ENCODE measurements at places on chromosomes 1 and 21. TPM values are rescaled to one million over a fixed set of nuclear protein-coding genes. Genes with fewer than 3 reads are reported as not detected.
A peak's percentile ranks its signal among the peaks of the same experiment; 100 is the strongest.

DNA sequence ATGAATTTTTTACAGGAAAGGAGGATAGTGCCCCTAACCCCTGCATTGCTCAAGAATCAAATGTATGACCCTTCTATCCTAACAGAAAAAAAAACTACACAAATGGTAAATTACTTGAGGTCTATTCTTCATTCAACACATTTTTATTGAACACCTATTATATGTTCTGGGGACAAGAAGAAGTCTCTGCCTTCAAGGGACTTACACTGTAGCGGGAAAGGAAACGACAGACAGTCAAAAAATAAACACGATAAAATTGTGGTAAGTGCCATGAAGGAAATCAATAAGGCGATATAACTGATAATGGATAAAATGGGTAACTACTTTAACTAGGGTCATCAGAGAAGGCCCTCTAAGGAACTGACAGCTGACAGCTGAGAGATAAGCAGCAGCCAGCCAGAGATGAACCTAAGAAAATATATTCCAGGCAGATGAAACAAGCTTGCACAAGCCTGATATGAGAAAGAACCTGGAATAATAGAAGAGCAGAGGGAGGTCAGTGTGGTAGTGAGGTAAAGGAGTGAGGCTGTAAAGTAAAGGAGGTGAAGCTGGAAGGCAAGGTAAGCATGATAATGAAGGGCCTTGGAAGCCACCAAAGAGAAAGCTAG is 66.4 kb downstream of the PHTF1 start:
- no peak for DNase-seq

DNA sequence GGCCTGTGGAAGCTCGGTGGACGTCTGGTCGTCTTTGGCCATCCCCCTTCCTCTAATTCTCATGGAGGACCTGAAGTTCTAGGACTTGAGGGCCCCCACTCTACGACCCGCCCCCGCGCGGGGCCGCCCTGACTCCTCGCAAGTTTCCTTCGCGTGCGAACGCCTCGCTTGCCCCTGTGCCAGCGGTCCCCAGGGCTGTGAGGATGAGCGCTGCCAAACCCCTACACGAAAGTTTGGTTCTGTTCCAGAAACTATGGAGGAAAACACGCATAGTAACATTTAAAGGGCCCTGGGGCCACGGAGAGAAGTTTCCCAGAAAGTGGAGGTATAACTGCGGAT is 304 bp upstream of the GNG12 start:
- DNase-seq, result no peak

DNA sequence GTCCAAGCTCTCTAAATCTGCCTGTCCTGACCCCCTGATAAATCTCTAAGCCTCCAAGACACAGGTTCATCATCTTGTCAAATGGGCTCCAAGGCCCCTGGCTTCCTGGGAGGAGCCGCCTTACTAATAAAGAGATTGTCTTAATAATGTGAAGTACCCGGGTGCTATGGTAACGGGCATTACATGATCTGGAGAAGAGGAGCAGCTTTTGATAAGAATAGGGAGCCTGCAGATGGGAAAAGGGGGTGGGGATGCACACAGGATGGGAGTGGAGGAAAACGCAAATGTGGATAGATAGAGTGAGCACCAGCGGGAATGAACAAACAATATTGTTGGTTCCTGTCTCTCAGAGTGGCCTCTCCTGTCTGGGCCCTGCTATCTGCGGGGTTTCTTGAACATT is 11.9 kb upstream of the RXRG start:
- no peak for DNase-seq

GRCh38 chr1:36912365-36912865 is 121.9 kb downstream of the GRIK3 start:
- DNase-seq, result no peak

SNAPIN gene
- total RNA-seq, result 8.7 TPM

VAV3 gene
- 21.4 TPM for total RNA-seq

DNA sequence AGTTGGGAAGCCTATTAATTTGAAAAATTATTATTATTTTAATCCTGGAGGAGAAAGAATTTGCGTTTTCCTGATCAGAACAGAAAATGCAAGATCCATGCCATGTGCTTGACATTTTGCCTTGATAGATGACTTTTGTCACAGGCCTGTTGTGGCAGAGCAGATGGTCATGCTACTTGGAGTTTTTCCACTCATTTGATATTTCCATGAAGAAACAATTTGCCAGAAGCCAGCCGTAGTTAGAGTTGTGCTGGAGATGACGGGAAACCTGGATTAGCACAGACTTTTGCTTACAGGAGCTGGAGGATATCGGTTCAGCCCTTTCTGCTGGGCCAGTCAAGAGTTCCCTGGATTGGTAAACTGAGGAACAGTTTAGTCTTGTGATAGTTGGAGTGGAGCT is 3.2 kb downstream of the RCAN3 start:
- DNase-seq, result no peak

GRCh38 chr1:1591452-1591851 is 8.5 kb downstream of the FNDC10 start:
- no peak for DNase-seq

- DNase-seq, result no peak
These were observed 52.7 kb downstream of the NPHP4 start for GRCh38 chr1:5939271-5940170.

DNA sequence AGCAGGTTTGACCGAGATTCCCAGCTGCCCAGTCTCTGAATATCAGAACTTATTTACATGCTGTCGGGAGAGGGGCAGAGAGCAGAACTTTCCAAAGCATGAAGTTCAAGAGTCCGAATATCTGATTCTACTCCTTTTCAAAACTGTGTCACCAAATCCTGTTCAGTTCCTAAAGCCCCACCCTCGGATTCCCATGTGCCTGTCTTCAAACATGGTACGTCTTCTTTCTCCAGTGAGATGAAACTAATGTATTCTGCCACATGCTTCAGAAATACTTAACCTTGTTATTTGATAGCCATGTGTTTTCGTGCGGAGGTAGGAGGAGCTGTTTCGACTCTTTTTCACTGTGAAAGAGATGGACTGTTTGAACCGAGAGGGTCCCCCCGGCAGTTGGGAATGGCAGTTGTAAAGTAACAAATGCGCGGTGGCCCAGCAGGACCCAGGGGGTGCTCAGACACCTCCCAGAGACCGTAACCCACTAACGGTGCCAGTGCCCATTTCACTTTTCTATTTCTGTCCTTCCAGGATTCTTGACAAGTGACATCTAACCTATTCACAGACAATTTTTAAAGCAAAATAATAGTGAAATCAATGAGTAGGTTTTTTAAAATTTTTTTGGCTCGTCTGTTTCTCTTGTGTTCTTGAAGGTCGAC is 67.2 kb downstream of the ZBTB18 start:
- no peak for DNase-seq

DNA sequence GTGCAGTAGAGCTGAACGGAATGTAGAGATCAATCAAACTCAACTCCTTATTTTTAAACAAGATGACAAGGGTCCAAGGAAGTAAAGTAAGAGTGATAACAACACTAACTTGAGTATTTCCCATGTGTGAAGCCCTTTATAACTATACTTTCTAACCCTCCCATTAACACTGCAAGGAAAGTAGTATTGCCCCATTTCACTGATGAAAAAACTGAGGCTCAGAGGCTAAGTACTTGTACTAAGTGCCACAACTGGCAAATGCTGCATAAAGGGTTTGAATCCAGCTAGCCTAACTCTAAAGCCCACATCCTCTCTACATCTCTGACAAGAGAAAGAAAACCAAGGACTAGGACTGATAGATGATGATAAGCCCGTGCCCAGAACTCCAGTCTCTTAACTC is 8.2 kb upstream of the GJA5 start:
- no peak for DNase-seq

SPATA1 gene
- total RNA-seq, result 1.2 TPM

DNA sequence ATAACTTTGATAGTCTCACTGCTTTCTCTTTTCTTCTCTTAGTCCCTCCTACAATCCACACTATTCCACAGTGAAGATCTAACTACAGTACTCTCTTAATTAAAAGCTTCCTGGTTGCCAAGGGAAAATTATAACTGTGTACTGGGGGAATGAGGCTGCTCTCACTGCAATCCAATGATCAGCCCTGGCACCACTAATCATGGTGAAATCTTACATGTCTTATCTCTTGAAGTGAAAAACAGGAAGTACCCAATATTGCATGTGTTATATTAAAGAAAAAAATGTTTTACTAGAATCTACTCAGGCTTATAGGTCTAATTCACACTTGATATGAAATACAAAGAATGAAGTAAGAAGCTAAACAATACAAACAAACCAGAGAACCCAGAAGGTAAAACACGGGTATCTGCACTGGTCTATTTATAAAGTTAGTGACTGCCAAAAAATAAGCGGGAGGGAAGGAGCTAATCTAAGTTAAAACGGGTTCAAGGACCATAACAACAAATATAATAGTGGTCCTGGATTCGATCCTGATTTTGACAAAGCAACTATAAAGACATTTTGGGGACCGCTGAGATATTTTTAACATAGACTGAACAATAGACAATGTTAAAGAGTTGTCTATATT is 57.5 kb downstream of the RGS2 start:
- no peak for DNase-seq

DNA sequence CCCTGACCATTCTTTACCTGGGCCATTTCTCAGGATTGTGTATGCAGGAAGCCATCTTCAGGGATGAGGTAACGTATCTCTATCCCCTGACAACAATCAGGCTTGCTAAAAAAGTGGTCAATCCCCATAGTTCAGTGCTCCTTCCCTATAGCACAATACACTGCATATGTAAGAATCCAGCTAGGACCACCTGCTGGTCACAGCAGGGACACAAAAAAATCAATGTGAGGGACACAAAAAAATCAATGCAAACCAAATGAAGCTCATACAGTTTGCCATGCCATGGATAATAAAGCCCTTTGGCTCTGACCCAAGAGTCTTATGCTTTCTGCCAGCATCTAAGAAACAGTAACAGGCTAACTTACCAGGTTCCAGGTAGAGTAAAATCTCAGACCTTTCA is 16.3 kb downstream of the ACBD6 start:
- no peak for DNase-seq

GRCh38 chr1:21185221-21185731 is 8.6 kb upstream of the EIF4G3 start:
- no peak for DNase-seq

DNA sequence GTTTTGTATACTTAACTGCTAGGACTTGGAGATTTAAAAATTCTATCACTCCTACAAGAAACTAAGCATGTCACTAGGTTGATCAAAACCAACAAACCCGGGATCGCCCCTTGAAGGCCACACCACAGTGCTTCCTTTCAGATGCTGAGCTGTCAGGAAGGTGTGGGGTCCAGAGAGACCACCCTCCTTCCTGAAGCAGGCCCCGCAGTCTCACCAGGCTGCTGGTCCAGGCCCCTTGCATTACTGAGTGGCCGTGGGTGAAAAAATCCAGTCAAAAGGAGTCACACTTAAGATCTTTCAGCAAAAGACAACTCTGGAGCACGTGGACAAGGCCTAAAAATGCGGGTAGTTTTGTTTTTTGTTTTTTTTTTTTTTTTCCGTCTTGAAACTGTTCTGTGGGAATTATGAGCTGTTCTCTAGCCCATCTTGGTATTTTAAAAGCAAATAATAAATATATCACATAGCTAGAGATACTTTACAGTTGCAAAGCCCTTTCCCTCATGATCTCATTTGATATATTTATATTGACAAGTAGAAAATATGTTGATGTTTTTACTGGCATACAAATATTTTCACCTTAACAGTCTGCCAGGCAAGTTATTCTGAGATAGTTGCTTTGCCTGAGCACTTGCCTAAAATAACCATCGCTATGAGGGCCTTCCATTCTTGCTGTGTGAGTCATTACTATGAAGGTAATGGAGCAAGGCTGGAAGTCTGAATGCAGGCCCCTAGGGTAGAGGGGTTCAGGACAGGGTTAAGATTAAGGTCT is 73.1 kb upstream of the EDEM3 start:
- DNase-seq, result no peak

DNA sequence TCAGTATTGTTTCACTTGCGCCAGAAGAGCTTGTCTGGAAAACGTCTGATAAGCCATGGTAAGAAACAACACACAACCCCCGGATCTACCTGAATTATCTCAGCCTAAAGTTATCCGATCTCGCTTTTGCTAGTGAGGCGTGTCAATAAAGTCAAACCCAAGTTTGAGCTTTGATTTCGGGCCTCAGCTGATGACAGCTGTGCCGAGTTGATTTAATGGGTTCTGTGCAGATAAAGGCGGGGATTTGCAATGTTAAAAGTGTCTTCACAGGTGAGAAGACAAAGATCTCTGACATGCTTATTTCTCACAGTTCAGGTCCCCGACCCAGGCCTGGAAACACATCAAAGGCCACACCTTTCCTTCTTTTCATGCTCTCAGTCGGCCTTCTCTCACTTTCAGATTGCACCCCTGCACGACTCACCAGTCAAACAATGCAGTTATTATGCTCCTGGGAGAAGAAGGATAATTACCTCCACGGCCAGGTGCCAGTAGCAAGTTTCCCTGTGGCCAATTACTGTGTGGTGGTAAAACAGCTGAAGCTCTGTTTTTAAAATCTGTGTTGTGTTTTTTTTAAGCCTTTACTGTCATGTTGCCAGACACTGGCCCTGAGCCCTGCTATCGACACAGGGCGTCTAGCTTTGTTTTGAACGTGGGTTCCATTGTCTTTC is 245.3 kb upstream of the RUNX1 start:
- DNase-seq, result peak; percentile 29

DNA sequence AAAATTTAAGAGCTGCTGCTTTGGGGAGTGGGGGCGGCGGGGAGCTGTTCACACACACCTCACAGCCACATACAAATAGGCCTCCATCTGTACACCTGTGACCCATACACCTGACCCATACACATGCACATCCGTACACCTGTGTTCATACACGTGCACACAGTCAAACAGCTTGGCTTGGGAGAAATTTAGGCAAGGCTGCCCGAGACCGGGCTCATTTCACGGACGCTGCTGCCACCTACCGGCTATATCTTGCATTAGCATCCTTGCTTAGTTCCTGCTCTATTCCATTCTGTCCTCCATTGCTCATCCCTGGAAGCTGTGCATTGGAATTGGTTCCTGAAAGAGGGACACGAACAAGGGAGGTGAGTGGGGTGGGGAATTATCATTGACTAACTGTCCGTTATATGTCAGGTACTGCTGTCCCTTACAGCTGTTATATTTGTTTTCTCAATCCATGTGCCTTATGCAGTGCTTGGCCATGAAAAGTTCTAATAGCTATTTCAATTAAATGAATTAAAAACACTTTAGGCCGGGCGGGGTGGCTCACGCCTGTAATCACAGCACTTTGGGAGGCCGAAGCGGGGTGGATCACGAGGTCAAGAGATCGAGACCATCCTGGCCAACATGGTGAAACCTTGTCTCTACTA is 37.1 kb upstream of the EPB41 start:
- peak; percentile 68 for DNase-seq

DNA sequence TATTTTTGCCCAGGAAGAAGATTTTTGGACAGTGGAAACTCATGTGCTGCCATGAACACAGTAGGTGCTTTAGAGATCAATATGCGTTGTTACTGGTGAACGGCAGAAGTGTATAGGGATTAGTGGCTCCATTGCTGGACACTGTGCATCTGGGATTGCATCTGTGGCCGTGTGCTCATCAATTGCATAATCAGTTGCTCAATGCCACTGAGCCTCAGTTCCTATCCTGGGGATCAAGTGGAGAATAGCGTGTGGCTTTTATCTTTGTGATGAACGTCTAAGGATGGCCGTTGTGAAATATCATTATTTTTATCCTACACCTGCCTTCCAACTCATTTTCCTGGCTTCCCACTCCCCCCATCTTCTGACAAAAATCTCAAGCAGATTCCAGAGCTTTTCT is 5.4 kb downstream of the TNN start:
- DNase-seq, result no peak

GRCh38 chr1:10730985-10731384 is 65.5 kb downstream of the CASZ1 start:
- no peak for DNase-seq

IBA57 gene
- 8.7 TPM for total RNA-seq

PRELP gene
- total RNA-seq, result 1.2 TPM

GRCh38 chr1:224368409-224368808 is 11.7 kb downstream of the CNIH4 start:
- DNase-seq, result no peak

LIX1L gene
- total RNA-seq, result 7.2 TPM
